Effector CD4-positive, alpha-beta T cell (primary cell): ENCODE measurements at places on chromosomes 2 and 18.

- no peak for DNase-seq
Observed at GRCh38 chr2:46230115-46230571, 67.1 kb upstream of the EPAS1 start.

DNA sequence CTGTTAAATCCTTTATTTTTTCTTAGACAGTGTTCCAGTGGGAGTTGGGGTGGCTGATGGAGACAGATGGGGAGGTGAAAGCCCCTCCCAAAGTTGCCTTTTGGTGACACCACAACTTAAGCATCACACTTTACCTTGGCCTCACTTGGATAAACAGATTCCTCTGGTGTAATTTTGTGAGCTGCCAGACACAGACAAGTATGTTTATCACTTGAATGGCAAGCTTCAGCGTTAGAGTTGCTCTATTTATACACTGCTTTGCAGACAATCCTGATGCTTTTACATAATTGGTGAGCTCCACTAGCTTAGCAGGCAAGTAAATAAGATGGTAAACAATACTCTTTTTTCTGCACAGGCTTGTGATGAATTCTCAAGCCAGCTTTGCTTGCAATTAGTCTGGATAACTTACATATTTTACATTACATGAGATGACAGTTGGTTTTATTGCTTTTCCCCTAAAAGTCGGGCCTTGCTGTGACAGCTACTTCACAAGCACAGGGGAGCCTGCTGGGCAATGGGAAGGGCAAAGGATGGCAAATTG lies 226.2 kb downstream of the SLC8A1 start:
- no peak for DNase-seq

- peak; percentile 58 for DNase-seq
Observed at GRCh38 chr2:213246497-213247281, 37.6 kb upstream of the SPAG16 start.

GRCh38 chr2:160703648-160704585 lies 210.3 kb upstream of the RBMS1 start:
- DNase-seq = no peak

DNA sequence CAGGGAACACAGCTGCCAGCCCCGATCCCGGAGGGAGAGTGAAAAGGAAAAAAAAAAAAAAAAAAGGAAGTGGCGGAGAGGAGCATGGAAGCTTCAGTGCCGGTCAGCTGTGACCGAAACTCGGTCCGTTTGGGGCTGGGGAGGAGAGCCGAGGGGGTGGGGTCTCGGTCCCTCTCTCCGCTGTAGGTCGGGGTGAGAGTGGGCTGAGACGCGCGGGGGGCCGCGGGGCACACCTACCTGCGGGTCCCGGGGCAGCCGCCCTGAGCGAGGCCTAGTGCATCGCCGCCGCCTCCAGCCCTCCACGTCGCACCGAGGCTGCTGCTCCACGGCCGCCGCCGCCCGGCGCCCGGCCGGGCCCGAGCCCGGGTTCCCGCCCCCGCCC lies 536 bp downstream of the VPS54 start:
- DNase-seq = no peak

DNA sequence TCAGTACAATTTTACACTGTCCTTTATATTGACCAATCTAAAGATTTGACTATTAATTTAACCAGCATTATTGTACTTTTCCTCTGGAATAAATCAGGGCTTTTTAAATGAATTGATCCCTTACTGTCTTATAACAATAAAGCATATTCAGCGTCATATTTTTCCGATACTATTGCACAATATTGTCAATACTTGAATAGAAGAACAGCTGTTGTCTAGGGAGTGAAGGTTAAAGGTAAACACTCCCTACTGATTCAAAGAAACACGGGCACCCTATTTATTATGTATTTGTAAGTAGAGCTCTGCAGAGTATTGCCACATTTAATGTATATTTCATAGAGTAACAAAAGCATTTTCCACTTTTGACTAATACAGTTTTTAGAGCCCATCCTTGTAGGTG lies 134.4 kb downstream of the CAMKMT start:
- DNase-seq = no peak

DNA sequence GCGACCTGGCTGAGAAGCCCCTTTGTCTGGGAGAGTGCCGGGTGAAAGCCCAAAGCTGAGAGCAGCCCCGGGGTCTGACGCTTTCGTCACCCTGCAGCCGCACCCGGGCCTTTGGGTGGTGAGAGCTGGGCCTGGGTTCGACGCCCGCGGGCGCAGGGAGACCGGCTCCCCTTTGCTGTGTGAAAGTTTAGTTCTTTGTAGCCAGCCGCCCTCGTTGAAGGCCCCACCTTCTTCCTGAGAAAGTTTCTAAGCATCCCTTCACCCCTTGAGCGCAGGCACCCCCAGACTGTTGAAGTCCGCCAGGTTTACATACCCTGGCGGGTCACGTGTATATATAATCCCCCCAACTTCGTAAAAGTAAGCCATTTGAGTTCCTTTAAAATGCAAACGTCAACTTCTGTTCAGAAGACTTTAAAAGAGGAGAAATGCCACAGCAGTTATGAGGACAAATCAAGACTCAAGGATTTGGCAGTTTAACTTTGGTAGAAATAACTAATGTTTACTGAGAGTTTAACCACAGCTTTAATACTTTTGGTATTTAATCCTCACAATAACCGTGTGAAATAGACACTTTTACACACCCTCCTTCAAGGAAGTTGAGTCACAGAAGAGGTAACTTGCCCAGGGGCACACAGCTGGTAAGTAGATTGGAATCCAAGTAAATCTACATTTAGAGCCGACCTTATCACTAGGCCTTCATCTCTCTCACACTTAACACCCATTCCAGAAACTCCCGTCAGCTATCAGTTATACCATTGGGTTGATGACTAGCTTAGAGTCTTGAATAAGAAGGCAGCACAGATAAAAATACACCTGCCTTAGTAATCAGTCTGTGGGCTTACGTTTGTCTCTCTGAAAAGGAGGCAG lies 1.1 kb upstream of the MBOAT2 start:
- no peak for DNase-seq

DNA sequence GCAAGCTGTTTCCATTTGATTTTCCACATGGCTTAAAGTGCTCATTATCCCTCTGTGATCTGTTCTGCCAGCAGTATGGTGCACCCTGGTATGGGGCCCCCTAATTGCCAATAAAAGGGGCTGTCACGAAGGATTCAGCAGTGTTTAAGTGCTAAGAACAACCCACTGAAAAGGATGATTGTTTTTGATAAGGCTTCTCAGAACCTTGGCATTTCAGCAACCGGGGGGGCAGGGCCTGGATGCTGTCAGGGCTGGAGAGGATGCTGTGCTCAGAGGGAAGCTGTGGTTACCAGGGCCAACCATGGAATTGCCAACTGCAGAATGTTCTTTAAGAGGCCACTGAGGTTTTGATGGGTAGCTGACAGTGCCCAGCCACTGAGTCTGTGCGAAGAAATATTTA lies 117.8 kb downstream of the CTIF start:
- DNase-seq = no peak

DNA sequence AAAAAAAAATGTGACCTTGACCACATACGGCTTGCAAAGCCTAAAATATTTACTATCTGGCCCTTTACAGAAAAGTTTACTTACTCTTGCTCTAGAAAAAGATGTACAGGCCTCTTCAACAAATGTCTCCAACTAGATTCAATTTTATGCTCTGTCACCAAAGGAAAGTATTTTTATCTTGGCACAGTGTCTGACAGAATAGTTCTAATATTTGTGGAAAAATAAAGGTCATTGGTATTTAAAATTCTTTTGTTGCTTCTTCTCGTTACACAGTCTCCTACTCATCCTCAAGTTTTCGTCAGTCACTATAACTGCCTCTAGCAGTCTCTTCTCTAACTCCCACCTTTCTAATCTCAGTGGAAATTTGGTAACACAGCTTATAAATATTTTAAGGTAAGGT lies 1.4 kb downstream of the RBKS start:
- DNase-seq = no peak

DNA sequence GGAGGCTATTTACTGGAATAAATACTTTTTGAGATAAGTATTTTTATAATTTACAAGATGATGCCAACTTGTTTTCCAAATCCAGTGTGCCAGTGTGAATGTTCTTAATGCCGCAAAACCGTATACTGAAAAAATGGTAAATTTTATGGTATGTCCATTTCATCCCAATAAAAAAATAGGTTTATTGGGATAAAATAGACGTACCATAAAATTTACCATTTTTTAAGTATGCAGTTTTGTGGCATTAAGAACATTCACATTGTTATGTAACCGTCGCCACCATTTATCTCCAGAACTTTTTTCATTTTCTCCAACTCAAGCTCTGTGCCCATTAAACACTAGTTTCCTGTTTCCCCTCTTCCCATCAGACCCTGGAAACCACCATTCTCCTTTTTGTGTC lies 167.9 kb downstream of the PARD3B start:
- no peak for DNase-seq

DNA sequence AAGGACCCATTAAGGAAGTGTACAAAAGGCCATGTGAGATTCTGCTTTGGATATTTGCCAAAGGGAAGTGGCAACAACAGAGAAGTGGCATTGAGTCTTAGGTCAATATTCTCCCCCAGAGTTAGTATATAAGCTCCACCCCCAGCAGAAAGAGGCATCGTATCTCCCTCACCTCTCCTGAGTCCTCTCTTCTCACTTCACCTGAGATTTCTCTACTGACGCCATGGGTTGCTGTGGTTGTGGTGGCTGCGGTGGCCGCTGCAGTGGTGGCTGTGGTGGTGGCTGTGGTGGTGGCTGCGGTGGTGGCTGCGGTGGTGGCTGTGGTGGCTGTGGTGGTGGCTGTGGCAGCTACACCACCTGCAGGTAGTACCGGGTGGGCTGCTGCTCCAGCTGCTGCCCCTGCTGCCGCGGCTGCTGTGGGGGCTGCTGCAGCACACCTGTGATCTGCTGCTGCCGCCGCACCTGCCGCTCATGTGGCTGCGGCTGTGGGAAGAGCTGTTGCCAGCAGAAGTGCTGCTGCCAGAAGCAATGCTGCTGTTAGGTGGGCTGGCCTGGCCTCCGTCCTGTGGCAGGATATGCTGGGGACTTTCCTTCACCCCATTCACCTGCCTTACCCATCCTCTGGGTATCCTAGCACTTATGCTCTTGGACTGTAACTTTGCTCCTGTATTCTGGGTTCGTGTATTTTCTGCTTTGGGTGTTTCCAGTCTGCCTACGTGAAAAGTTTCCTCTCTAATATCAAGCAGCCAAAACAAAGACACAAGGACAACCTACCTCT lies 5.9 kb downstream of the SCYGR3 start:
- no peak for DNase-seq

DNA sequence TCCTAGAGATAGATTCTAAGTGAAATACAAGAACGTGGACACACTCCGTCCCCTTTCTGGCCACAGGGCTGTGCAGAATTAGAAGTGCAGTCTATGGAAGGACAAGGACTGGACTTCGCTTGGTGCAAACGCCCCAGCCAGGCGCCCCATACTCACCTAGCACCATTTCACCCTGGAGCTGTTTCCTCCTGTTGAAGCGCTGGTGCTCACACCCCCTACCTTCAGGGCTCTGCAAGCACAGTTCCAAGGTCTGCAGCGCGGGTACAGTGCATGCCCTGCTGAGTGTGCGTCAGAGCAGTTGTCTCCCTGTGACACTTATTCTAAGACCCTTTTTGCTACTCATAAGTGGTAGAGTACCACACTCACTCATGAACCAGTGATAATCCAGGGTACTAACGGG lies 3.0 kb downstream of the HPCAL1 start:
- DNase-seq = no peak

GRCh38 chr2:207770602-207771404 lies 1.1 kb upstream of the FZD5 start:
- DNase-seq = no peak

GRCh38 chr18:1503847-1504246 lies 599.2 kb downstream of the ADCYAP1 start:
- DNase-seq = no peak

DNA sequence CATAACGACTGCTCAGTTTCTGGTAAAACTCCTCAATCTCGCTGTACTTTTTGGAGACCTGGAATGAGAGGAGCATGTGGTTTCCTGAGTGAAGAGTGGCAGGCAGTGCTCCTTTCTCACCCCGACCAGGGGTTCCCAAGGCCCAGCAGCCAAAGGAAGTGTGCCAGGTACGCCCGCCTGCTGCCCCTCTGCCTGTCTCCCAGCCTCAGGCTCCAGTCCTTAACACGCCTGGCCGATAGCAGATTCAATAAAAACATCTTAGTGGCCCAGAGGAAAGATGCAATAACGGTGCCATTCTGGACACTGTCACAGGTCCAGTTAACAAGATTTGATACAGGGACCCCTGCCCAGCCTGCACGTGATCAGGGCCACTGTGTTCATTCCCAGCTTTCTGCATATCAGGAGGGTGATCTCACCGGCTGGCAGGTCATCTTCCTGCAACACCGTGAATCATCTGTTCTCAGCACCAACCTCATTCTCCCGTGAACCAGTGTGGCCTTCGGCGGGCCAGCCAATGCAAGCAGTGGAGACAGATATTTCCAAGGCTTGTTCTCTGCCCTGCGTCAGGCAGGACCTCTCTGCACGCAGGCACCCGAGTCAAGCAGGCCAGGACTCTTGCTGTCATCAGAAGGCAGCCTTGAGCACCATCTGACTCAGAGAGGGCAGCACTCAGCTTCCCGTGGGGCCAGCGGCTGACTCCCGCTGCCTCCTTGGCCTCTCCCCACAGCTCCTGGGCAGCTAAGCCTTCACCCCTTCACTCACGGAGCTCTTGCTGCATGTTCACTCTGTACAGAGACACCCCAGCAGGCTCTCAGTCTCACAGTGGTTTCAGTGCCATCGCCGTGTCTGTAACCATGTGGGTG lies 9.5 kb downstream of the HS1BP3 start:
- no peak for DNase-seq

- DNase-seq = no peak
Observed at GRCh38 chr2:38407111-38407682, 30.1 kb upstream of the ATL2 start.

GRCh38 chr2:39593439-39594393 lies 72.0 kb upstream of the TMEM178A start:
- no peak for DNase-seq

- no peak for DNase-seq
Observed at GRCh38 chr18:12597760-12598159, 60.1 kb downstream of the SPIRE1 start.

- DNase-seq = no peak
Observed at GRCh38 chr2:82656420-82656819, 1802.7 kb downstream of the SUCLG1 start.

GRCh38 chr2:108616751-108617161 lies 82.5 kb downstream of the LIMS1 start:
- DNase-seq = no peak

- no peak for DNase-seq
Observed at GRCh38 chr2:54107903-54108615, 7.4 kb upstream of the ACYP2 start.

DNA sequence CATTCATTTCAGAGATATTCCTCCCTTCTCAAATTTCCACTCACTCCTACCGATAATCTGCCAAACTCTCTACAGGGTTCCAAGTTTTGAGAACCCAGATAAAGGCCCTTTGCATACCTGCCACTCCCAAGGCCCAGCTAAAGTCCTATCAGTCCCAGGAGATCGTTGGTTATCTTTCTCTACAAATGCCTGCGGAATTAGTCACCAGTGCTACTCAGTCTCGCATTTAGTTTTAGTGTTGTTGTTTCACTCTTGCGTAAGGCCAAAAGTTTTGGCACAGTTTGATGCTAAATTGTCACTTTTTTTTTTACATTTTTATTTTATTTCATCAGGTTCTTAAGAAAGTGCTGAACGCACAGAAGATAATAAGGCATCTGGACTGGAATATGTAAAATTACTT lies 29.2 kb upstream of the SETBP1 start:
- no peak for DNase-seq
